ENCODE measurements at places on chromosomes 7 and 10. TPM values are rescaled to one million over a fixed set of nuclear protein-coding genes. Genes with fewer than 3 reads are reported as not detected.
A peak's percentile ranks its signal among the peaks of the same experiment; 100 is the strongest.

GRCh38 chr7:38452681-38453108 is 178.5 kb downstream of the AMPH start:
- DNase-seq = no peak

GRCh38 chr7:43456200-43456599 is 126.7 kb upstream of the STK17A start:
- DNase-seq = no peak

DNA sequence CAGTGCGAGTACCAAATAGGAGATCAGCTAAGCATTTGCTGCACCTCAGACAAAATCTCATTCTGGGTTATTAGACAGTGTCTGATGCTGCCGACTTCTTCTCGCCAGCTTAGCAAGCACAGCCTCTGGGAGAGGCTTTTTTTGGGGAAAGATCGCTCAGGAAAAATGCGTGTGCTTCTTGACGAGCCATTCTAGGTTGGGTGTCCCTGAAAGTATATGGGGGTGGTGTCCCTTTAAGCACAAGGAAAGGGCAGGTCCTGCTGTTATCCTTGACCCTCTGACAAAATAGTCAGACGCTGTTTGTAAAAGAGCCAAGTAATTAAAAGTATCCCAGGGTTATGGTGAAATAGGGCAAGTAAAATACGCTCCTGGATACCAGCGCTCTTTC is 540.1 kb upstream of the FZD8 start:
- no peak for DNase-seq

DNA sequence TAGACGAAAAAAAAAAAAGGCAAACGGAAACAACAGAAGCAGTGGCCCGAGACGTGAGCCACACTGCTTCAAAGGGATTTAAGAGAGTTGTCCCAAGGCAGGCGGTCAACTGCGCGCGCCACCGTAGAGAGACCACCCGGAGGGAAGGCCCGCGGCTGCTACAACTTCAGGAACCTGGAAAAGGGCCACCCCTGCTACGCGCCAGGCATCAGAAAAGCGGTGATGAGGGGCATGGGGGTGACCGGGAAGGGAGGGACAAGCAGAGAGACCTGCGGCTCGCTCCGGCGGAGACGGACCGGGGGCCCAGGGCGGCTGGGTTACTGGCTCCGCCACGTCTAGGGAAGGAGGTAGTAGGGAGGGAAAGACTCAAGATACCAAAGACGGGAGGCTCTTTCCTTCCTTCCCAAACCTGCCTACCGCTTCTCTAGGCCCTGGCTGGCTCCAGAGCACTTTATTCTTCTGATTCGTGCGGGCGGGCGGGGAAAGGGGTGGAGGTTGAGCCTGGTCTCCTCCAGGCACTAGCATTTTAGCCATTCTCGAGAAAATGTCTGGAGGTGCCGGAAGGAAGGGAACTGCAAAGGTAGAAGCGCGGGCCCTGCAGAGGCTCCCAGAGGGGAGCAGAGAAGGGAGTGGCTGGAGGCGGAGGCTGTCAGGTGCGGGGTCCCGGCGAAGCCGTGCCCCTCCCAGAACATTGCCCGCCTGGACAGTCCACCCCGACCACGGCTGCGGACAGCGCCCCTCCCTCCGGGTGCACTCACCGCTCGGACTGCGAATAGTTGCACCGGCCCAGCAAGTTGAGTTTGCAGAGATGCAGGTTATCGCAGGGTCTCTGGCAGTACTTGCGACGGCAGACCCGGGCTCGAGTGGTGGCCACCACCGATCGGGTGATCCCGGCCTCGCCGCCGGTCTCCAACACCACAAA is 993 bp downstream of the ZC3HAV1 start:
- DNase-seq = no peak

- DNase-seq = no peak
Measured at GRCh38 chr10:30986053-30986555, 45.6 kb downstream of the ZNF438 start.

GRCh38 chr7:1741751-1742554 is 71.9 kb downstream of the ELFN1 start:
- no peak for DNase-seq

- DNase-seq = peak; percentile 94
Measured at GRCh38 chr10:18651324-18652007, at the start of gene NSUN6. Gene NSUN6 (minus strand): TSS chr10:18651587. CDS start chr10:18651203, 384 bp downstream.

GRCh38 chr7:36153571-36154097 is 580 bp downstream of the EEPD1 start:
- DNase-seq = peak; percentile 80

- no peak for DNase-seq
Measured at GRCh38 chr10:85900487-85900886, 466.1 kb downstream of the GRID1 start.

DNA sequence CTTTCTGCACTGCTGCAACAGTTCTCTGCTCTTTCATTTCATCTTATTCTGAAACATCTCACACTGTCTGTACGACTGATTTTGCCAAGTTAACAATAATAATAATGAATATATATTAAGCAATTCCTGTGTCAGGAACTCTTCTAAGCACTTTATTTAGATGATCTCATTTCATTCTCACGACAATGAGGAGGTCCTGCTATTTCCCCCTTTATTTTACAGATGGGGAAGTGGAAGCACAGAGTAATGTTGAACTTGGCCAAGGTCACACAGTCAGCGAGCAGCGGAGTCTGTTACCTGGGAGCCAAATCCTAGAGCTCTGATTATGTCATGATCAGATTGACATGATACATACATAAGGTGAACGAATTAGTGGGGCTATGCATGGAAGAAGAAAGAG is 5.8 kb downstream of the MRC1 start:
- no peak for DNase-seq

GRCh38 chr10:102493771-102494170 is 8.7 kb downstream of the ACTR1A start:
- DNase-seq = no peak

DNA sequence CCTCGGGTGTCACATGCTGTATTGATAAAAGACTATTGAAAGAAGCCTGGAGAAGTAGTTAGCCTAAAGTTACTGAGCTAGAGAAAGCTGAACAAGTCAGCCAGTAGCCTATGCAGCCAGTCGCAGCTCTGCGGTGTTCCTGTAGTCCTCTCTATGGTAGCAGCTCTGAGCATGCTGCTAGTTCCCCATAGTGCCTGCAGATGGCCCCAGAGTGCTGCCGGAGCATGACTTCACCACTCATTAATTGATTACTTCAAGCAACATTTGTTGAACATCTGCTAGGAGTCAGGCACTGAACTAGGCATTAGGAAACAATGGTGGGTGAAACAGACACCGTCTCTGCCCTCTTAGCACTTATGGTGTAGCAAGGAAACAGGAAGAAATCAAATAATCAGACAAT is 422.7 kb downstream of the SORCS3 start:
- no peak for DNase-seq

DNA sequence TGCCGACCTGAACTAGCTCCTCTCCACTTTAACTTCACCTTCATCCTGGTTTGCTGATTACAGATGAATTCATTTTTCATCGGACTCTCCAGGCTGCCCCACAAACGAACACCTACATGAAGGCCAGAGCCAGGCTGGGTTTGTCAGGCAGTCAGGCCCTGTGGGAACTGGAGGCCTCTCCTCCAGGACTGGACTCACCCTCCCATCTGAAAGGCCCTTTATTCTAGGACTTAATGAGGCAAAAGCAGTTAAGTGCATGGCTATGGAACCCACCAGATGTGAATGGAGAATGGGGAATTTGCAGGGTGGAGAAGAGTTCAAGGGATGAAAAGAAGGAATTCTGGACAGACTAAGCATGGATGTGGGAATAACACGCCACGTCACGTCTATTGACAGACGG is 170.8 kb downstream of the ARHGAP12 start:
- DNase-seq = no peak

Gene SERPINE1
- 27.2 TPM for total RNA-seq

Gene ZKSCAN1
- 52.3 TPM for total RNA-seq

Gene PPP3CB
- total RNA-seq = 61.6 TPM

Gene CYP3A5
- total RNA-seq = 0.13 TPM

Gene GDF10
- 1.7 TPM for total RNA-seq

Gene HECW1
- total RNA-seq = not detected

Gene SCART1
- total RNA-seq = 1.0 TPM

Gene STK32C
- 5.9 TPM for total RNA-seq

Gene CALHM3
- not detected for total RNA-seq

Gene BLNK
- 0.86 TPM for total RNA-seq

Gene ZNF488
- total RNA-seq = 0.16 TPM
